IPS DF 19.7 (cell line): ENCODE measurements at places on chromosomes 13 and 19.

DNA sequence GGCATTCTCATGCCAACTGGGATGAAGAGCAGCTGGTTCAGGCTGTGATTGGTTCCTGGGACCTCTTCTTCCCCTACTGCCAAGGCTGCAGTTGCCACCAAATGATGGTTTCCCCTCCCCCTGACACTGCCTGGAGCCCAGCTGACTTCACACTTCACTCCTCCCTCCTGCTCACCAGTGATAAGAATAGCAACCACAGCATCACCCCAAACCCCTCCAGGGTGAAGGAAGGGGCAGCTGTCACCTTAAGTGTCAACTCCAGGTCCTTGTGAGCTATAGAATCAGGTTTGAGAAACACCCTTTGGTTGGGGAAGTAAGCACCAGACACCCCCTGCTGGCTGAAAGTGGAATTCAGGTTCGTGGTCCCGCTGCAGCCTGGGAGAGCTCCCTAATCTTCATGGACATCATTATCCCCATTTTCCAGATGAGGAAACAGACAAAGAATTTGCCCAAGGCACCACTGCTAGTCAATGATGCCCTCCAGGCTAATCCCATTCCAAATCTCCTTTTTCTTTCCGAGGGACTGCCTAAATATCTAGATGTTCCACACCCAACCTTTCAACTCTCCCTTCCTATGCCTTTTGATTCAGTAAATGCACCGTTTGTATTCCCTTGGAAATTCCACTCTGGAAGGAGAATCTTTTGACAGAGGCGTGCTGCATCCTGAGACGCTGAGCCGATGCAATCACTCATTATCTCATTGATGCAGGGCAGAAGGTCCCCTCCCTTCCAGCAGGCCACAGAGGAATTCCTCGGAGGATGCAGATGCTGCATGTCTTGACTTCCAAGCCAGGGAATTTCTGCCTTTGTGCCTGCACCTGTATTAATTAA is 50.6 kb upstream of the UQCRFS1 start:
- DNase-seq = no peak

- no peak for DNase-seq
Observed at GRCh38 chr19:58474291-58474996, 1.7 kb upstream of the ZNF446 start.

DNA sequence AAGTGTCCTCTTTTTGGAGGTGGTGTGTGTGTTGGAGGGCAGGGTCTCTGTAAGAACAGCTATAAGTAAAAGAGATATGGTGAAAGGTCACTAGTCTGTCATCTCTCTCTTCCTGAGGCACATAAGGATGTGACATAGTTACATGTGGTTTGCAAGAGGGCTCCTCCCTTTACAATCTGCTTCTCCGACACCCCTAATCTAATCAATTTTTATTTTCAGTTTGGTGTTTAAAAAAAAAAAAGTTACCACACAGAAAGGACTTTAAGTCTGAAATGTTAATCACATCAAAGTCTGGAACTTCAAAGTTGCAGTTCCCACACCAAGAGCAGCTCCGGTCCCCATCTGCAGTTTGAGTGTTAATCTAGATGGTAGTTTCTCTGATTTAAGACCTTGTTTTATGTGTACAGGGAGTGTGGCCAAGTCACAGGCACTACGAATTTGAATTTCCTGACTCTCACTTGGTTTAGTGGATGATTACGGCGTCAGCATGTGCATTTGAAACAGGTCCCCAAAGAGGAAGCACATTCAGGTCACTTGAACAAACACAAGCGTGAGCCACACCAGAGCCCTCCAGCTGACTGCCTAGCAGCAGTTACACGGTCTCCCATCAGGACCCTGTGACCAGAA is 53.1 kb downstream of the FOXO1 start:
- no peak for DNase-seq

DNA sequence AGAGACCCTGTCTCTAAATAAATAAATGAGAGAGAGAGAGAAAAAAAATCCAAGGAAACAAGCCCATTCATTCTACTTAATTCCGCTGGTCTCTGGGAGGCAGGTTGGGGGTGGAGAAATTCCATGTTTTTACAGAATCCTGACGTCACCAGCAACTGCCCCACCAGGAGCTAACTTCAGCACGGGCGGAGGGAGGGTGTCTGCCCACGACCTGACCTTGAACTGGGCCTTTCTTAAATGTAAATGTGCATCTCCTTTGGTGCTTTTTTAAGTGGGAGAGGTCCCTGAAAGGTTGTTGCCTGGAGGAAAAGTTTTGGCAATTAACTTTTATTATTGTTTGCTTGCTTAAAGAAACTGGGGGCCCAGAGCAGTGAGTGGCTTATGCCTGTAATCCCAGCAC is 15.5 kb downstream of the KLF2 start:
- no peak for DNase-seq

DNA sequence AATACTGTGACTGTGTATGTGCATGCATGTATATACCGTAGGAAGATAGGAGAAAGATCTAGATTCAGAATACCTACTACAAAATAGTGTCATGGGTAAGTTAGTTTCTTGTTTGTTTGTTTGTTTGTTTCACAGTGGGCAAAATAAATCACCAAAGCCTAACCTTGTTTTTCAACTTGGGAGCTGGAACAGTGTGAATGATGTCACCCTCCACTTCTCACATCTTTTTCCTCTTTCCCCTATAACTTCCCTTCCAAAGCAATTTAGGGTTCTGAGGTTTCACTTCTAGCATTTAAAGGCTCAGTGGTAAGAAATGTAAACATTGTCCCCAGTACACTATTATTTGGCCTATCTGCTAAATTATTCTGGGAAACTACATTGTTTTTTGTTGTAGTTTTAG is 5.4 kb downstream of the KCTD4 start:
- no peak for DNase-seq

- DNase-seq = no peak
Observed at GRCh38 chr13:40082639-40083038, 427.2 kb downstream of the COG6 start.

DNA sequence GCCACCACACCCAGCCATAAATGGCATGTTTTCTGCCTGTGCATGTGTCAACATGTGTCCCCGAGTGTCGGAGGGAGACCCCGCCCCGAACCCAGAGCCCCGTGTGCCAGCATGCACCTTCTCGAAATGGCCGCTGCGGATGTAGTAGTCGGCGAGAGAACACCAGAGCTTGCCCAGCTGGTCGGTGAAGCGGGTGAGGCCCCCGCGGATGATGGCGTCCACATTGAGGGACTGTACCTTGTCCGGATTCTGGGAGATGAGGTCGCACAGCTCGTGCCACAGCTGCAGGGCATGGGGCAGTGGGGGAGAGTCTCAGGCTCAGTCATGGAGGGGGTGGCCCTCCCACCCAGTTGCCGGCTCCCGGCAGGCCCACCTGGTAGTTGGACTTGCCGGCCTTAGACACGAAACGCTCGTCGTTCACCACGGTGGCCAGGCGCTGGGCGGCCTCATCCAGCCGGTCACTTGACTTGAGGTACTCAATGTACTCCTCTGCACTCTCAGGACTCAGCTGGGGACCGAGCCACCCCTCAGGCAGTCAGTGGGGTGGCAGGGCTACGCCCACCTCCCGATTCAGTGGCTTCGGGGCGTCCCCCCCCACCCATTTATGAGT is 3.5 kb downstream of the XAB2 start:
- DNase-seq = no peak

GRCh38 chr13:76745261-76746200 is 140.7 kb downstream of the KCTD12 start:
- no peak for DNase-seq

GRCh38 chr13:95503662-95504061 is 48.9 kb upstream of the CLDN10 start:
- DNase-seq = no peak

GRCh38 chr13:114204894-114205293 is 25.8 kb downstream of the CFAP97D2 start:
- DNase-seq = no peak

- DNase-seq = no peak
Observed at GRCh38 chr13:107842562-107843180, 372.7 kb downstream of the LIG4 start.

GRCh38 chr13:88014527-88014926 is 343.4 kb downstream of the SLITRK5 start:
- DNase-seq = no peak

DNA sequence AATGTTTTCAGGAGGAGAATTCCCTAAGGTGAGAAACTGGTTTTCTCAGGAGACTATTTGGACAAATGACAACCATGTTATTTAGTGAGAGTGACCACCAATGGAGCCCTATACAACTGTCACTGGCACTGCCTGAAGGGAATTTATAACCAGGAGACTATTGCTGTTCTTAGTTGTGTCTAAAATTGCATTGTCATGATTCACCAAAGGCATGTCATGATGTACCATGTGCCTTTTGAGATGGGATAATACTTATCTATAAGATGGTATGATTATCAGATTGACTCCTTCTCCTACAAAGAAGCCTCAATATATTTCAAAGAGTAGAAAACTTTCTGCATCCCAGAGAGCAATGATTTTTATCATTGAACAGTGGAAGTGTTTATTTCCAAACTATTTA is 739.4 kb upstream of the GPC6 start:
- DNase-seq = no peak

- no peak for DNase-seq
Observed at GRCh38 chr19:17266026-17266425, 1.2 kb upstream of the BABAM1 start.

- no peak for DNase-seq
Observed at GRCh38 chr19:32302778-32303177, 42.6 kb upstream of the ZNF507 start.

- no peak for DNase-seq
Observed at GRCh38 chr19:33063356-33063752, 1.3 kb downstream of the RHPN2 start.

DNA sequence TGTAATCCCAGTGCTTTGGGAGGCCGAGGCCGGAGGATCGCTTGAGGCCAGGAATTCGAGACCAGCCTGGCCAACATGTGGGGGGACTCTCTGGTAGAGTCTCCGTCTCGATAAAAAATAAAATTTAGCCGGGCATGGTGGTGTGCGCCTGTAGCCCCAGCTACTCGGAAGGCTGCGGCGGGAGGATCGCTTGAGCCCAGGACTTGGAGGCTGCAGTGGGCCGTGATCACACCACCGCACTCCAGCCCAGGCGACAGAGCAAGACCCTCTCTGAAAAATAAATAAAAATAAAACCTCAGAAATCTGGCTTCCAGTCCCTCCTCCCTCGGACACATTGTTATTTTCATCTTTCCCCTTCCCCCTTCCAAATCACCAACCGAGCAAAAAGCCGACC is 332 bp downstream of the IRGQ start:
- DNase-seq = no peak

DNA sequence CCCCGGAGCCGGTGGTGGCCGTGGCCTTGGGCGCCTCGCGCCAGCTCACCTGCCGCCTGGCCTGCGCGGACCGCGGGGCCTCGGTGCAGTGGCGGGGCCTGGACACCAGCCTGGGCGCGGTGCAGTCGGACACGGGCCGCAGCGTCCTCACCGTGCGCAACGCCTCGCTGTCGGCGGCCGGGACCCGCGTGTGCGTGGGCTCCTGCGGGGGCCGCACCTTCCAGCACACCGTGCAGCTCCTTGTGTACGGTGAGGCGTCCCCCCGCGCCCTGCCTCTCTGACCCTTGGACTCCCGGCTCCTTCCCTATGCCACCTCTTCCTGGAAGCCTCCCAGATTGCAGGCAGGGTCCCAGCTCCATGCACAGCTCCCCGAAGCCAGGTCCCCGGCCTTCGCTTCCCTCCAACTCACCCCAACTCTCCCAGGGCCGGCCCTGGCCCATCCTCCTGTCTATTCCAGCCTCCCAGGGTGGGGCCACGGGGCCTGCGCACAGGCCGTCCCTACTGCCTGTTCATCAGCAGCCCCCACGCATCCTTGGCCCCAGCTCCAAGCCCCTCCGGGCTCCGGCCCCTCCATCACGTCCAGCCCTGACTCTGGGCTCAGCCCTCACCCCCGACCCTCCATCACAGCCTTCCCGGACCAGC is 1.7 kb downstream of the MADCAM1 start:
- DNase-seq = no peak

GRCh38 chr19:56144376-56144775 is 3.3 kb downstream of the ZNF444 start:
- no peak for DNase-seq

DNA sequence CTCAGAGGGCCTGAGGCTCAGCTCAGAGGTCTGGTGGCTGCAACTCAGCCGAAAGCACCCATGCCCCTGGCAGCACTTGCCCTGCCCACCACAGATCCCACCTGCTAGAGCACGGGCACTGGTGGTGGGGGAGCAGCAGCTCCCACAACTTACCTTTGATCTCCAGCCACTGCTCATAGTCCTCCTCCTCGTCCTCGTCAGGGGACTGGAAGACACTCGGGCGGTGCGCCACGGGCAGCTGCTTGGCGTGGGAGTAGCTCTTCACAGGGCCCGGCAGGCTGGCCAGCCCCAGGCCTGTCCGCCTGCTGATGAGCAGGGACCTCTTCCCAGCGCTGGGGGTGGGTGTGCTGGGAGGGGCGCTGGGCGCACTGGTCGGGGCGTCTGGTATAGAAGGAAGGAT is 14.6 kb downstream of the SUGP1 start:
- no peak for DNase-seq

GRCh38 chr13:23544668-23545067 is 25.5 kb upstream of the TNFRSF19 start:
- no peak for DNase-seq

- no peak for DNase-seq
Observed at GRCh38 chr19:51090471-51090870, 7.8 kb upstream of the KLK14 start.

- DNase-seq = no peak
Observed at GRCh38 chr19:58229255-58229639, 533 bp downstream of the ZNF544 start.

DNA sequence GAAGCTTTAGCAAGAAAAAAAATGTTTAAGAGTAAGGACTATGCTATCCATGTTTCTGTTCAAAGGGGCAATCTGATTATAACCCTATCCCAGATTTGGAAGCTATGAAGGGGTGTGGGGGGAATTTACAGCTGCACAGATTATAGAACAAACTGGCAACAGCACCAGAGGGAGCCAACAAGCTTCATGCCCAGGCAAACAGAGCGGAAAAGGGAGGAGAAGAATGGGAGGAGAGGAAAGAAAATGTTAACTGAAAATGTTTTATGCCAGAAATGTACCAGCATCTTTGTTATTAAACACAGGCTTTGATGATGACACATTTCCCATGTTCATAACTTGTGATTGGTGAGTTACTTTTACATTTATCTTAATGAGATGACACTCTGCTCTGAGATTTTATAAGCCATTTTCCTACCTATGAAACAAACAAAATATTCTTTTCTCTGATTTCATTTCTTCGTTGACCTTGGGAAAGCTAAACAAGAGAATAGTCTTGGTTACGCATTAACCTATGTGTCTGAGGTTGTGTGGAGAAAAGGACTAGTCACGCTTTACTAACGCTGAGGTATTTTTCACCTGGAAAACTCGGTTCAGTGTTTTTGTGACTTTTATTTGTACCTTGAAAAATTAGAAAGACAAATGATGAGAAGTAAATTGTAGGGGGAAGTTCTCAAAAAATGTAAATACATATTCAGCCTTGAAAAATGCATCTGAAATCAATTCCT is 235.8 kb upstream of the MIR17HG start:
- no peak for DNase-seq

- DNase-seq = no peak
Observed at GRCh38 chr19:9883231-9883758, 48.2 kb downstream of the PIN1 start.

- peak; percentile 23 for DNase-seq
Observed at GRCh38 chr13:65133094-65133493, 2097.0 kb downstream of the PCDH9 start.

GRCh38 chr13:113865427-113865826 is 1.6 kb upstream of the GAS6 start:
- no peak for DNase-seq
